ENCODE measurements at places on chromosomes 12 and 14.
A peak's percentile ranks its signal among the peaks of the same experiment; 100 is the strongest.

DNA sequence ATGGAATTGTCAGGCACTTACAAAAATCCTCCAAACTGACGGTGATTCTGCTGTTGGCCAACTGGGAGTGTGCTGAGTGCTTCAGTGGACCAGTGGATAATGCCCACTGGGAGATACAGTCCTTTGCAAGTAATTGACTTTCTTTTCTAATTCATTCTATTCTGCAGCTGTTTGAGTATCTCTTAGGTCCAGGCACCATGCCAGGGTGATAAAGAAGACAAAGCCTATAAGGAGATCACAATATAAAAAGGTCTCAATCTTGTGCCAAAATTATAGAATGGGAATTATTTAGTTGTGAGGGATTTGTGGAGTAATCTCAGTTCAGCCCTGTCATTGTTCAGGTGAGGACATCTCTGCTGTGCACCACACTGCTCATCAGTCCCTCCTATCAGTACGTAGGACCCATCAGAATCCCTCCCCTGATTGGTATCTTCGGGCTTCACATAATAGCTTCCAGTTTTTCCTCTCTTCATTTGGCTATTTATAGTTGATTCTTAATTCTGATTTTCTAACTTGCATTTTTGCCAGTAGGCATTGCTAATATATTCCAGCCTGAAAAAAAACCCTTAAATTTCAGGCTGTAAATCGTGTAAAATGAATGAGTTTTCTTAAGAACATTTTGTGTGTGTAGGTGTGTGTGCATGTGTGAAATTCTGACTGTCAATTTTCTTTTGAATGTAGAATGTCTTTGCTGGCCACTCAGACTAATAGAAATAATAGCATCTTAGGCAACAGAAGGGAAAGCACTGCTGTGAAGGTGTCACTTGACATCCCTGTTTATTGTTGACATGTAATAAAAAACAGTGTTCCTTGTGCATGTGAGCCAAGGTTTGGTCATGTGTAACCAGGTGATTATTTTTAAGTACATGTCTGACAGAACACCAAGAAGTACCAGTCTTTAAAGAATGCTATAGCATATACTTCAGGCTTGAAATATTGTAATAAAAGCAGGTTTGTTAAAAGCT, 457.6 kb upstream of the RGS6 start:
- no peak for DNase-seq

DNA sequence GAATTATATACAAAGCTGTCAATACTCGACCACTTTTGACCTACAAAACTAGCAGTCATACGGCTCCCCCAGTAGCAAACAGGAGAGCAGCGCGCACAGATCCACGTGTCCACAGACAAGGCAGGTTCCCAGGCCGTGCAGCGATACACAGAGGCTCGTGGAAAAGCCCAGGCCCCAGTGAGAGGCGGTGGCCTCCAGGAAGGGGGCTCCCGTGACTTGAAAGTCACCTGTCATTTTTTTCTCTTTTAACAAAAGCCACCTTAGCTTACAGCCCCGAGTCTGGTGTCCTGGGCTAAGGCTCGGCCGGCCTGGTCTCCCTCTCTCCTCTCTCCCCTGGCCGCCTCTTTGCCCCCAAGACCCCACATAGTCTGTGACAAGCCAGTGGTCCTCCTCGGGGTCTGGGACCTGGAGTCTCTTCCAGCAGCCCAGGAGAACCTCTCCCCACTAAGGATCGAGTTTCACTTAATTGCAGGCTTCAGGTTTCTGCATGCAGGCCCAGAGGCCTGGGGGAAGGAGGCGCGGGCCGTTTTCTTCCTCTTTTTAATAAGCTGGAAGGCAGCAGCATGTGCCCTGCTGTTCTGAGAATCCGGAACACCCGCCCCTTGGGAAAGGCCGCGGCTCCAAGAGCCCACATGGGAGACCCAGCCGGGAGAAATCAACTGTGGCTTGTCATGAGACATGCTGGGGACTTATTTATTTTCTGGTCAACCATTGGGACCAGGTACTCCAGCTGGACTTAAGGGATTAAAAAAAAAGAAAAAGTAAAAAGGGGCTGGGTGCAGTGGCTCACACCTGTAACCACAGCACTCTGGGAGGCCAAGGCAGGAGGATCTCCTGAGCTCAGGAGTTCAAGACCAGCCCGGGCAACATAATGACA, 15.9 kb downstream of the NCOR2 start:
- DNase-seq = peak; percentile 53

DNA sequence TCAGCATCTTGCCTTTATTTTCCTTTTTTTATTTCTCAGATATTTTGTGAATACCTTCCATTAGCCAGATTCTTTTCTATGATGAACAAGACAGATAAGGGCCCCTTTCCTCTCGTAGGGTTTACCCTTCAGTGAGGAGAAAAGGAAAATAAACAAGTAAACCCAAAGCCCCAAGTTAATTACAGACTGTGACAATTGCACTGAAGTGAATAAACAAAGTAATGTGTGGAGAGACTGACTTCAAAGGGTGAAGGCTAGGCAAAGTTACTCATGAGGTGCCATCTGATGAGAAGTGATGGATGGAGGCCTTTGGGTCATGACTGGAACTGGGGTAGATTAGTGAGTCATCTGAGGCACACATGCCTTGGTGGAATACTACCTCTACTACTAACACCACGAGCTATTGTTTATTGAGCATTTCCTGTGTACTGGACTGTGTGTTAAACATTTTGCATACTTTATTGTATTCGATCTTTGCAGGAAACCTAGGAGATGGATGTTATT, 143.4 kb upstream of the PRICKLE1 start:
- no peak for DNase-seq

DNA sequence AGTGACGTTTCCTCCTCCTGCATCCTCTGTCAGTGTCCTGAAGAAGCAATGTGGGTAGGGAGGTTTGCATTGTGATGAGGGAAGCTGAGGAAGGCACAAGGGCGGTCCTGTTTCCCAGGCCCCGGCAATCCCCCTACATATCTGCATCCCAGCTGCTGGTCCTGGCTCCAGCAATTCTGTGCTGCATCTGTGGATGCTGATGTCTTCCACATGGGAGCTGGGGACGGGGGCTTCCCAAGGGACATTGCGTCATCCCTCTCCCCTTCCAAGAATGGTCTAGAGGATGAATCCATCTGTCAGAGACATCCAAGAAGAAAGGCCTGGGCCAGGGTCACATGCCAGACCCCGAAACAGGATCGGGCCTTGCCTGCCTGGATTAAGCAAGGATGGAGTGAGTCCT, 52.1 kb downstream of the TSPAN11 start:
- DNase-seq = no peak

DNA sequence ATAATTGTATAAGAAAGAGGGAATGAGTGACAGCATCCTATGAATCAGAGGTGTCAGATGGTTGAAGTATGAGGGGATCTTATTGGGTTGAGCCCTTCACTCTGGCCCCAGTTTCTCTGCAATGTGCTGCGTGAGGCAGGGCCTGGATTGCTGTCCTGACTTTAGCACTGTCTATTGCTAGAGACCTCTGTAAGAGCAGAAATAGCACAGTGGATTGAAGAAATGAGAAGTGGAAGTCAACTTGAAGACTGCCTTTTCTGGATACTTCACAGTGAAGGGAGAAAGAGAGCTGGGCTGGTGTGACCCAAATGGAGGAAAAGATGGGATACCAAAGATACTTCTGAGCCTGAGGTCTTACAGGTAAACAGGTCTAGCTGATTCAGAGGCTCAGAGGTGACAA, 5.8 kb downstream of the ASCL4 start:
- DNase-seq = no peak

GRCh38 chr12:112149596-112149995, 24.2 kb downstream of the TRAFD1 start:
- DNase-seq = no peak

DNA sequence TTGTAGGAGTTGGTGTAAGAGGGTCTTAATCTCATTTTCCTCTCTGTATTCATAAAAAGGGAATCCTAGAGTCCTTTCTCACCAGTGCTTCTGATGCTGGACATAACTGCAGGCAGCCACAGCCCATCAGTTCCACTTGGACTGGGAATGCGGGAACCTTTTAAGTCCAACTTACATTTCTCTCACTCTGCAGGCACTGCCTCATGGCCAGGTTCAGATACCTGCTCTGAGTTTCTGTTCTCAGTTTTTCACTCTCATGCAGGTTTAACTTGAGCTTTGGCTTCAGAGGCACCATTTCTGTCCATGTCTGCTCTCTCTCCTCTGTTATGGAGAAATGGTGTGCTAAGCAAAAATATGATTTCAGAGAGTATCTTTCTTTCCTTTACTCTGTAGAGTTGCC, 4.2 kb downstream of the ACVR1B start:
- no peak for DNase-seq

DNA sequence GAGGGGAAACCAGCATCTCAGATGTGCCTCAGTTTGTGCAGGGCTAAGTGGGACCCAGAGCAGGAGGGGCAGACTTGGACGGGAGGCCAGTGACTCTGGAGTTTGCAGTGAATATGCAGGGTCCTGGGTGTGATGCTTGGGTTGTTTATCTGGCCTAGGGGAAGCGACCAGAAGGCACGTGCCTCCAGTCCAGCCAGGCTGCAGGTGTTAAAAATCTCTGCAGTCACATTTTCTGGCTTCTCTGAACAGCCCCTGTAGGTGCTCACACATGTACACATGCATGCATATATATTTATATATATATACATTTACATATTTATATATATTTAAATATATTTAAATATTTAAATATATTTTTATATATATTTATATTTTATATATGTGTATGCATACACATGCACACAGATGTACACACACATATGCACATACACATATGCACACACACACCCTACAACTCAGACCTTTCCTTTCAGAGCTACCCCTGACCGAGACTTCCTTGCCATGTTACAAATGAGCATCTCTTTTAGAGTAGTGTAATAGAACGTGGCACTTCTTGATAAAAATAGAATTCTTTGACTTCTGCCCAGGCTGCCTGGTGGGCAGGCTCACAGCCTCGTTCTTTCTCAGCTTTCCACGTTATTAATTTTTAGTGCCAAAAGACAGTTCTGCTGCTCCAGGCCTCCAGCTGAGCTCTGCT, 26.8 kb upstream of the TCL1B start:
- DNase-seq = no peak

GRCh38 chr12:108820707-108821406, 36.5 kb downstream of the SSH1 start:
- DNase-seq = no peak

DNA sequence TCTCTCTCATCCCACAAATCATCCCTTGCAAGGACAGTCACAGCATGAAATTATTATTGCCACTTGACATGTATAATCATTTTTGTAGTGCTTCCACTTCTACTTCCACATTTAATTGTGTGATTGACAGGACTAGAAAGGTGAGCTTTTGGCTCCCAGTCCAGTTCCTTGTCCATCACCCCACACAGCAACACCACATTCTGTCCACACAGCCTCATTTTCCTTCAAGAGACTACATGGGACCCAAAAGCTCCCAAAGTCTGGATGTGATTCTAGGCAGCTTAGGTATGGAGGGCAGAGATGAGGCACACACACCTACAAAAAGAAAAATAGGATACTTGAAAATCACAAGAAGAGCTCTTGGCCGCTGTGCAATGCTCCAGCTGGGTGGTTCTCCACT, 366.3 kb downstream of the DPF3 start:
- DNase-seq = no peak

DNA sequence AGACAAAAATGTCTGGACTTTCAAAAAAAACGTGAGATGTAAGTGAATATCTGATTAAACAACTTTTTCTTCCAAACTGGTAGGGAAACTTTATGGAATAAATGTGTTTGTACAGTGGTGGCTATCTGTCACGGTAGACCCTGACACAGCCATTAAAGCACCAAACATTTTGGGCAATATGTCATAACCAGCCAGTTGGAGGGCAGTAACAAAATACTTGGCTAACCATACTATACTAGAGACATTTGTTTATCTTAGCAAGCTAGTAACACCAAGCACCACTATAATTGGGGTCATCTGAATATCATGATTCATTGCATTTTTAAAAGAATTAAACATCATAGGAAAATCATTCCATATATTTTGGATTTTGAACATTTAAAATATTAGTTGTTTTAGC, 6.0 kb upstream of the MYF6 start:
- no peak for DNase-seq

DNA sequence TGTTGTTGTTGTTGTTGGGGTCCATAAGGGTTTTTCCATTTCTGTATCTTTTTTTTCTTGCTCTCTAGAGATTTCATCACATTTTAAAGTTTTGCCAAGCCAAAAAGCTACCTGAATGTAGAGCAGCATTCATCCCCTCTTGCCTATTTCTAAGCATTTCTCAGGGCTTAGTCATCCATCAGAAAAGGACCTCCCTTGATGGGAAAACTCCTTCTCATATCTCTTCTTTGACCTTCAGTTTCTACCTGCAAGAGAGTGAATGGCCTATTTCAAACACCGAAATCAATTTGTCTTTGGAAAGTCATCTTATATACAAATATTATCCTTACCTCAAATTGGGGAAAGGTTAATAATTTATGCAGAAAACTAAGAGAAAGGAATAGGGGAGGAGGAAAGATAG, 4.5 kb downstream of the MYBPC1 start:
- no peak for DNase-seq

- DNase-seq = peak; percentile 10
Measured at GRCh38 chr12:90028635-90029051, 320.0 kb upstream of the ATP2B1 start.

- no peak for DNase-seq
Measured at GRCh38 chr14:67319142-67319541, 40.5 kb downstream of the ATP6V1D start.

GRCh38 chr12:47863985-47864384, 40.8 kb downstream of the VDR start:
- DNase-seq = no peak

- no peak for DNase-seq
Measured at GRCh38 chr12:12915656-12916055, 24.3 kb downstream of the GPRC5A start.

- DNase-seq = no peak
Measured at GRCh38 chr12:88836156-88836555, 255.9 kb upstream of the KITLG start.

GRCh38 chr12:1564067-1564466, 30.3 kb downstream of the FBXL14 start:
- DNase-seq = no peak

- DNase-seq = no peak
Measured at GRCh38 chr14:92532490-92533163, 19.0 kb downstream of the RIN3 start.

GRCh38 chr14:55942076-55942654, 176.0 kb upstream of the PELI2 start:
- DNase-seq = no peak

- no peak for DNase-seq
Measured at GRCh38 chr12:92468358-92469020, 234.3 kb upstream of the PLEKHG7 start.

DNA sequence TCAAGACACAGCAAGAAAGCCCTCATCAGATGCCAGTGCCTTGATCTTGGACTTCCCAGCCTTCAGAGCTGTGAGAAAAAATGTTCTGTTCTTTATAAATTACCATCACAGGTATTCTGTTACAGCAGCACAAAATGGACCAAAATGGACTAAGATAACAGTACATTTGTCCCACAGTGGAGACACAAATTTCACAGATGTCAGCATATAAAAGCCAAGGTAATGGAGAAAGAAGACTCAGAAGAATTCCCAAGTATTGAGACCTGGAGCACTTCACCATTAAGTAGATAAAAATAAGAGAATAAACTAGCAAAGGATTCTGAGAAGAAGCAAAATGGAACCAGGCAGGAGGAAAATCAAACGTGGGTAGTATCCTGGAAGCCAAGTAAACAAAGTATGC, 131.0 kb downstream of the NOVA1 start:
- DNase-seq = no peak

GRCh38 chr12:90244232-90244631, 535.6 kb upstream of the ATP2B1 start:
- no peak for DNase-seq

Data from GM06990 (cell line).